Stimulated activated CD8-positive, alpha-beta memory T cell treated with anti-CD3 and anti-CD28 coated beads, Interleukin-15, amount 100 ng/mL, for 4 hours (primary cell): ENCODE measurements at places on chromosomes 12 and 14.

- no peak for DNase-seq
Measured at GRCh38 chr14:54493293-54493692, 4.5 kb upstream of the GMFB start.

- DNase-seq, result no peak
Measured at GRCh38 chr12:125129591-125130255, 64.5 kb downstream of the AACS start.

- DNase-seq, result no peak
Measured at GRCh38 chr14:94045101-94045500, 19.0 kb downstream of the OTUB2 start.

DNA sequence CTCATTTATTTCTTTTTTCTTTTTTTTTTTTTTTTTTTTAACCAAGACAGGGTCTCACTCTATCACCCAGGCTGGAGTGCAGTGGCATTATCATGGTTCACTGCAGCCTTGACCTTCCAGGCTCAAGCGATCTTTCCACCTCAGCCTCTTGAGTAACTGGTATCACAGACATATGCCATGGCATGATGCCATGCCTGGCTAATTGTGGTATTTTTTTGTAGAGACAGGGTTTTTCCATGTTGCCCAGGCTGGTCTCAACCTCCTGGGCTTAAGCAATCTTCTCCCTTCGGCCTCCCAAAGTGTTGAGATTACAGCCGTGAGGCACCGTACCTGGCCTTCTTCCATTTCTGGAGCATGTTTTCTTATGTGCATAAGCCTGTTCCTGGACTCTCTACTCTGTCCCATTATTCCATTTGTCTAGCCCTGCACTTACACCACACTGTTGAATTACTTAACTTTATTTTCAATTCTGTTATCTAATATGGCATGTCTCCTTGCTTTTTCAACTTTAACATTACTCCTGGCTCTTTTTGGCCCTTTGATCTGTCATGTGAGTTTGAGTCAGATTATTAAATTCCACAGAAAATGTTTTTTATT, 47.9 kb upstream of the PTGDR start:
- DNase-seq, result no peak

DNA sequence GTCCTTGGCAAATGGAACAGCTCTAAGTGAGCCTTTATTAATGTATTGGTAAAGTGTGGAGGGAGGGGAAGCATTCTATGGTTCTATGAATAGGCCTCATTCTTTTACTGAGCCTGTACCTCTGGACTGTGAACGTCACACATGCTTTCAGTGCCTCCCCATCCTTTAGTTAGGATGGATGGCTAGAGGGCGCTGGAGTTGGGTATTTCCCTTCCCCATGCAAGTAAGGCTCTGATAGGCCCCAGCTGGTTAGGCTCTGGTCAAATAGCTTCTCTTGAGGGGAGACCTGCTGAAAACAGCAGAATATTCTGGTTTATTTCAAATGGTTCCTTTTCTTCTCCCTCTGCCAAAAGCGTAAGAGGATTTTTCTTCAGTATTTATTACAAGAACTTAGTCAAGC, 860.9 kb upstream of the MDGA2 start:
- no peak for DNase-seq

DNA sequence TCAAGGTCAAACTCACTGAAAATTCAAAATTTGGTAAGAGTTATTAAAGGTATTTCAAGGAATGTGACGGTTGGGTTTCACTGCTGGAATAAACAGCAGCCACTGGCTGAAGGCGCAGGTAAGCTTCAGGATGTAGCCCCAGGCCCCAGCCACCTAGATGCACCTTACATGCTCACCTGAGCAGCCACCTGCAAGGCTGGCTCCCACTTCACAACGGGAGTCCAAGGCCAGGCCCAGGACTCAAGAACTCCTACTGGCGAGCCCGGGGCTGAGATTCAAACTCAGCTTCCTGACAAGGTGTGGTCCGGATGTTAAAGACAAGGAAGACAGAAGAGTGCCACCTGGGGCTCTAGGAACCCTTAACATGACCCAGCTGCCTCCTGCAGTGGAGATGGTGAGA, 78.4 kb downstream of the ITPK1 start:
- DNase-seq, result no peak

- DNase-seq, result no peak
Measured at GRCh38 chr12:3483089-3483488, 7.9 kb upstream of the PRMT8 start.

DNA sequence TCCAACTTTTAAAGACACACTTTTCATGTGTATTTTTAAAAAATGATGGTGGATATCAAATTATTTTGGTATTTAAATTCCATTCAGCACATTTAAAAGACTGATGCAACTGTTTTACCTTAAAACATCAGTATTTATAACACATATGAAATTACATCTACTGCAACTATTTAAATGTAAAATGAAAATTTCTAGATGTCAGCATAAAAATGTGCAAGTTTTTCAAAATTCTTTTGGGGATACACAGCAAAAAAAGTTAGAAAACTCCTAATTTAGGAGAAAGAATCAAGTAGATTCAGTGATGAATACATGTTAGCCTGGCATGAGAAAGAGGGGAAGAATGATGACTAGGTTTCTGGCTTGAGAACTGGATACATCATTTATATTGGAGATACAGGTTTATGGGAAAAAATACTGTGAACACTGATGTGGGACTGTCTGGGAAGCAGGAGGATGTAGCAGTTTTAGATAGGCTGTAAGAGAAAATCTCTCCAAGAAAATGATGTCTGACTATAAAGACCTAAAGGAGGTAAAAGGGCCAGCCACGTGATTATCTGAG, 9.2 kb downstream of the SOS2 start:
- no peak for DNase-seq

- DNase-seq, result no peak
Measured at GRCh38 chr14:44910821-44911220, 50.9 kb downstream of the KLHL28 start.

GRCh38 chr12:123894823-123895345, 77.7 kb downstream of the CCDC92 start:
- DNase-seq, result no peak

DNA sequence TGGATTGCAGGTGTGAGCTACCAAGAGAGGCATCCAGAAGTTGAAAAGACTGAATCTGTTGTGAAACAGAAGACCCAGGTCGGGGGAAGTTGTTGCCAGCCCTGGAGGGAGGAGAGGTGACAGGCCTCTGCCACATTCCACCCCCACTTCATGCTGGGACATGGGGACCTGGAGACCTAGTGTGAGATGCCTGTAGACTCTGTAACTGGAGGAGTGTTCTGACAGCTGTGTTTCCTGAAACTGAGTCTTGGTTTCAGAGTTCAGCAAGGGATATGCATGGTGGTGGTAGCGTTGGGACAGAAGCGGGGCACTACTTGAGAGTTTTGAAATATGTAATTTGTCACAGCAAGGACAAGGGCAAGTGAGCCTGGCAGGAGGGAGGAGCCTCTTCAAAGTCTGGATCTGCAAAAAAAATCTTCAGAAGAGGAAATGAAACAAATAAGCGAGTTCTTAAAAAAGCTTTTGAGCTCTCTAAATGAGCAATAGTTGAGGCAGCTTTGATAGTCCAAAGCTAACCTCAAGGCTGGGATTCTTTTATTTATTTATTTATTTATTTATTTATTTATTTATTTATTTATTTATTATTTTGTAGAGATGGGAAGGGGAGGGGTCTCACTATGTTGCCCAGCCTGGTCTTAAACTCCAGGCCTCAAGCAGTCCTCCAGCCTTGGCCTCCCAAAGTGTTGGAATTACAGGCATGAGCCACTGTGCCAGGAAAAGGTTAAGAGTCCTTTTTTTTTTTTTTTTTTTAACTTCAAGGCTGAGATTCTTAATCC, 58.9 kb upstream of the EEA1 start:
- no peak for DNase-seq

- no peak for DNase-seq
Measured at GRCh38 chr14:76759589-76759988, 1.7 kb upstream of the VASH1 start.

DNA sequence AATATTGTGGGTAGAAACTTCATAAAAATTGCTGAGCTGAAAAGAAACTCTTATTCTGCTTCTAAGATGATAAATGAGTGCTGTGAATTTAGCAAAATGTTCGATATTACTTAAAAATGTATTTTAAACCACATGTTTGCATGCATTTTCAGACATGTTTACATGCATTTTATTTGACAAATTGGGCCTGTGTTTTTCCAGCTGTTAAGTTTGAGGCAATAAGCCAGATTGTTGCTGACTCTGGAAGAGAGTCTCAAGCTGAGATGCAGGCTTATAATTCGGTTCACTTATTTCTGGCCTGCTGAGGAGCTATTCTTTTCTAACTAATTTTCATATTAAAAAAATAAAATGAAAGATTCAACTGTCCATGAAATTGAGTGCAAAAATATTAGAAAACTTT, 110.1 kb downstream of the SYNE2 start:
- DNase-seq, result no peak

DNA sequence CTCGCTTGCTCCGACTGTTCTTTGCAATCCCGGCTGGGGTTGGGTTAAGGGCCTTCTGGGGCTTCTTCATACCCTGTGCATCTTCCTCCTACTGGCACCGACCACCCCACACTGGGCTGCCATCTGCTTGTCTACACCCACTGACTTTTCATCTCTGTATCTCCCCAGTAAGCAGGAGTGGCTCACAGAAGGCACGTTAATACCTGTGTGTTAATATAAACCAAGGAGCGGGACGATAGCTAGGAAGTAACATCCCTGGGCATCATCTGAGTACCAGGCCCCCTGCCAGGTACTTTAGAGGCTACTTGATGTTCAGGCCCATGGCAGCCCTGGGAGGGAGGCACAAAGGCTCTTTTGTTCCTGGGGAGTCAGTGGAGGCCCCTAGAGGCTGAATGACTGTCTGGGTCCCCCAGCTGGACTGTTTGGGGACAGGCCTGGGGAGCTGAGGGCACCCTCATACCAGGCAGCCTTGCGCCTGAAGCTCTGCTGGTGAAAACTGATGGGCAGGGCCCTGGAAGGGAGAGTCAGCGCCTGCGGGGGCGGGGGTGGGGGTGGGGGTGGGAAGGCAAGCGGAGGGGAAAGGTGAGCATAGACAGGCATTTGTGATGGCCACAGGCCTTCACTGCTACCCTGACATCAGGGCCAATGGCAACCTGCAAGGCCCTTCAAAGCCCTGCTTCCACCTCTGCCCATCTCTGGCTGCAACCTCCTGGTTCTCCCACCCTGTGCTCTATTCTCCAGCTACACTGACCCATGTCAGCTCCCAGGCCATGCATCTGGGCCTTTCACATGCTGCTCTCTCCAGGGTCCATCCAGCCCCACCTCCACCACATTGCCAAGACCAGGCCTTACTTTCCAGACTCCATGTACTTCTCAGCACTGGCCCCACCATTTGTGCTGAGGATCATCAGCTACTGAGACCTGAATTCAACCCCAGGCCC, 34.2 kb upstream of the DEGS2 start:
- DNase-seq, result no peak

DNA sequence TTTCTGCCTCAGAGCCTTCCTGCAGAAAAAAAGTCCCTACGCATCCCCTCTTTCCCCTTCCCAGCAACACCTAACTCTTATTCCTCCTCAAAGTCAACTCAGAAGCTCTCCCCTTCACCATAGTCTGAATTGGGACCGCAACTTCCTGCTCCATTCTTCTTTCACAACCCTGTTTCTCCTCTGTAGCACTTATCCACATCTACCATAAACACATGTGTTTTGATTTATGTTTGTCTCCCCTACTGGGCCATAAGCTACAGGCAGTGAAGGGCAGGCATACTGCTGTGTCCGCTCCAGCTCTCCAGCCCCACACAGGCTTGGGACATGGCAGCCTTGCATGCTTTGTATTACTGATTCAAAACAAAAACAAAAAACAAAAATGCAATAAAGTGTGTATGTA, 5.9 kb downstream of the SDR9C7 start:
- DNase-seq, result no peak

GRCh38 chr12:95336387-95337067, 118.9 kb downstream of the VEZT start:
- no peak for DNase-seq

GRCh38 chr12:43338848-43339526, 213.0 kb downstream of the ADAMTS20 start:
- no peak for DNase-seq

DNA sequence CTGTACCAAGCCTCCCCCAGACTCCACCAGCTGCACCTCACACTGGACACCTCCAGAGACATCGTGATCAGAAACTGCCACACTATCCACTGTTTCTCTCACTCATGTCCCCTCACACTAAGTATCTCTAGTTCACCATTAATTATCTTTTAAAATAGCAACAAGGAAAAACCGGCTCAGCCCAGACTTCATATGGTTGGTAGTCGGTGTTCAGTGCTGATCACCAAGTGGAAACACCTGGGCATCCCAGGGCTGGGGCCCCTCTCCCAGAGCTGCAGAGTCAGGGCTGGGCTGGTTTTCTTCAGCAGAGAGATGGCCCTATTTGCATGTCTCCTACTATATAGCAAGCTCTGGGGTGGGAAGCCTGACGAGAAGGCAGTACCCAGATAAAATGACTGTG, 1140.0 kb downstream of the TMEM121 start:
- DNase-seq, result no peak

DNA sequence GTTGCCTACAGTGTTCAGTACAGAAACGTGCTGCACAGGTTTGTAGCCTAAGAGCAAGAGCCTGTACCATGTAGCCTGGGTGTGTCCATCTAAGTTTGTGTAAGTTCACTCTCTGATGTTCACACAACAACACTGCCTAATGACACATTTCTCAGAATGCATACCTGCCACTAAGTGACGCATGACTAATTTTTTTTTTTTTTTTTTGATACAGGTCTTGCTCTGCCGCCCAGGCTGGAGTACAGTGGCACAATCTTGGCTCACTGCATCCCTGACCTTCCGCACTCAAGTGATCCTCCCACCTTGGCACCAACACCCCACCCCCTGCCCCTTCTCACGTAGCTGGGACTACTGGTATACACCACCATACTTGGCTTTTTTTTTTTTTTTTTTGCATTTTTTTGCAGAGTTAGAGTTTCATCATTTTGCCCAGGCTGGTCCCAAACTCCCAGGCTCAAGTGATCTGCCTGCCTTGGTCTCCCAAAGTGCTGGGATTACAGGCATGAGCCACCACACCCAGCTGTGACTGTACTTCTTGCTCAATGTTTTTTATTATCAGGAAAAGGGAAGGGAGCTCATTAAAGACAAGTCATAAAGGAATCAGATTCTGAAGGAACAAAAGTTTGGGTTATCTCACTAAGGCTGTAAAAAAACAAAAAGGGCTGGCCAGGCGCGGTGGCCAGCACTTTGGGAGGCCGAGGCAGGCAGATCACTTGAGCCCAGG, 10.0 kb upstream of the CDC42BPB start:
- DNase-seq, result no peak

DNA sequence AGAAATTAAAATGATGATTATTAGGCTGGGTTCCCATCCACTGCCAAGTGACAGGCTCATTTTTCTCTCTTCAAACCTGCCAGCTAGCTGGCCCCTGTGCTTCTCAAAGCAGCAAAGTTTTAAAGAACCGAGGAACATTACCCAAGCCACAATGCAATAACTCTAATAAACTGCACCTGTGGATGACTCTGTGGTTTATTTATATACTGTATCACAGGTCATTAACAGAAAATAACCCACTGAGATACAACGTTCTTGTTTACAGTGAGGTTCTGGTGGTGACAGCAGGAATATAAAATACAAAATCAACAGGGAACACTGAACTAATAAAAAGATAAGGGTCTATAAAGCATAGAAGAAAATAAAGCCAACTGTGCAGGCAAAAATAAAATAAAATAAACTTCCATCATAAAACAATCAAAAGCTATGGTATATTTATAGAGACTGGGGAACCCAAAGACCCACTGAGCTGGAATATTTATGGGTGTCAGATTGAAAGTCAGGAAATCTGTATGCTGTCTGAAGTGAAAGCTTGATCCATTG, 472.9 kb downstream of the NOVA1 start:
- no peak for DNase-seq

GRCh38 chr12:56387152-56387736, 24.6 kb upstream of the APOF start:
- no peak for DNase-seq

GRCh38 chr14:101849640-101850039, 88.1 kb downstream of the PPP2R5C start:
- no peak for DNase-seq
